ENCODE measurements at places on chromosomes 2 and 18.

- no peak for DNase-seq
Observed at GRCh38 chr2:169711751-169712509, 17.7 kb downstream of the PHOSPHO2 start.

GRCh38 chr18:24136967-24137373 lies 1.9 kb upstream of the CABYR start:
- no peak for DNase-seq

DNA sequence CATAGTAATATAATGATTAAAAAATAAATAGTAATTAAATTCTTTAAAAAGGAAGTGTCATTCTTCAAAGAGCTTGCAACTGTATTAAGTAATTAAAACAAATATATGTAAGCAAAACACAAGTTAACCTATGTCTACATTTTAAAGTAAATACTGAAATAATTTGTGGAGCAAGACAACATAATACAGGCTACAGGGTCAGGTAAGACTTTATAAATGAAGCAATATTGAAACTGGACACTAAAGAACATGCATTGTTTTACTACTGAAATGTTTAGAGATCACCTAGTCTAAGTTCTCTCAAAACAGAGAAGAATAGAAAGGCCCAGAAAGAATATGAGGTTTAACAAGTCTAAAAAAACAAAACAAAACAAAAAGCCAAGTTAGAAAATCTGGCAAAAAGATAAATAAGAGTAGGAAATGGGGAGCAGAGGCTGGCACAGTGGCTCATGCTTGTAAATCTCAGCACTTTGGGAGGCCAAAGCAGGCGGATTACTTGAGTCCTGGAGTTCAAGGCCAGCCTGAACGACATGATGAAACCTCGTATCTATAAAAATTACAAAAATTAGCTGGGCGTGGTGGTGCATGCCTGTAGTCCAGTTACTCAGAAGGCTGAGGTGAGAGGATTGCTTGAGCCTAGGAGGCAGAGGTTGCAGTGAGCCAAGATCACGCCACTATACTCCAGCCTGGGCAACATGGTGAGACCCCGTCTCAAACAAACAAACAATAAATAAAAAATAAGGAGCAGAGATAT lies 34.4 kb downstream of the VPS54 start:
- DNase-seq, result no peak

- DNase-seq, result no peak
Observed at GRCh38 chr2:13010283-13010682, 293.5 kb downstream of the TRIB2 start.

DNA sequence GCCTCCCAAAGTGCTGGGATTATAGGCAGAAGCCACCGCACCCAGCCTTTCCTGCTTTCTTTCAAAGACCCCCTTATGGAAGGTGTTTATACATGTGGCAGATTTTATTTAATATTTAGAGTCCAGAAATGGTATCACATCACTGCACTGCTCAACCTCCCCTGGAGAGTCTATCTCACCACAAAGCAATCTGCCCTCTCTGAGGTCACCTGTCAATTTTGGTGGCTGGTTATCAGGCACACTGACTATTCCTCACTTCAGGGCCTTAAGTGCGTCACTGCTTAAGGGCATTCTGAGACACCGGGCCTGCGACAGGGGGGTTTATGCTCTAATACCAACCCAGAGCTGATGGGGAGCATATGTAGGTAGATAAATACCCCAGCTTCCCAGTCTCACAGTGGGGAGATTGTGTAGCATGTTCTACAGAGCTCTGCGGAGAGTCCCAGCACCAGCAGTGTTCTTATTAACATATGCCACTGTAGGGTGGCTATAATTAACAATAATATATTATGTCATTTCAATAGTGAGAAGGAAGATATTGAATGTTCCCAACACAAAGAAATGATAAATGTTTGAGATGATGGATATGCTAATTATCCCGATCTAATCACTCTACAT lies 42.7 kb upstream of the ZDBF2 start:
- no peak for DNase-seq

- DNase-seq, result no peak
Observed at GRCh38 chr18:61957801-61958516, 65.2 kb upstream of the RNF152 start.

DNA sequence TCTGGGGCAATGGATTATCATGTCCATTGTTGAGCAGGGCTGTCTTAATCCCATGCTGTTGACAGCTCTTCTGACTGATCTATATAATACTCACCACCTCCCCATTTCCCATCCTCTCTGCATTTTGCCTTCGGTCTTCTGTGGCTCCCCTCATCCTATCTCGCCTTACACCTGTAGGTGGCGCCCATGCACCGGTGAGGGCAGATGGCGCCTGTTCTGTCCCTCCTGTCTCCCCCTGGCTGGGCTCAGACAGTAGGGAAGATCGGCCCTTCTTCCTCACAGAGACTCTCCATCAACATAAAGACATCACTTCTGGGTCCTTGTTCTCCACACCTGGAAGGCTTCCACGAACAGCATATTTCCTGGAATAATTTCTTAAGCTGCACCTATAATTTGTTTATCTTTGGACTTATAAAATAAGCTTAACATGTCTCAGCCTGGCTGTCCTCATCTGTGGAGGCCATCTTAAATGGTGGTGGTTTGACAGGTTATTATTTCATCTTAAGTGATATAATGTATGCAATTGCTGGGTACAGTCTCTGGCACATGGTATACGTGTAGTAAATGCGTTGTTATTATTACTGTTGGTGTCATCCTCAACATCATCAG lies 10.9 kb upstream of the CDH20 start:
- no peak for DNase-seq

- no peak for DNase-seq
Observed at GRCh38 chr2:167438206-167438605, 549.9 kb downstream of the XIRP2 start.

DNA sequence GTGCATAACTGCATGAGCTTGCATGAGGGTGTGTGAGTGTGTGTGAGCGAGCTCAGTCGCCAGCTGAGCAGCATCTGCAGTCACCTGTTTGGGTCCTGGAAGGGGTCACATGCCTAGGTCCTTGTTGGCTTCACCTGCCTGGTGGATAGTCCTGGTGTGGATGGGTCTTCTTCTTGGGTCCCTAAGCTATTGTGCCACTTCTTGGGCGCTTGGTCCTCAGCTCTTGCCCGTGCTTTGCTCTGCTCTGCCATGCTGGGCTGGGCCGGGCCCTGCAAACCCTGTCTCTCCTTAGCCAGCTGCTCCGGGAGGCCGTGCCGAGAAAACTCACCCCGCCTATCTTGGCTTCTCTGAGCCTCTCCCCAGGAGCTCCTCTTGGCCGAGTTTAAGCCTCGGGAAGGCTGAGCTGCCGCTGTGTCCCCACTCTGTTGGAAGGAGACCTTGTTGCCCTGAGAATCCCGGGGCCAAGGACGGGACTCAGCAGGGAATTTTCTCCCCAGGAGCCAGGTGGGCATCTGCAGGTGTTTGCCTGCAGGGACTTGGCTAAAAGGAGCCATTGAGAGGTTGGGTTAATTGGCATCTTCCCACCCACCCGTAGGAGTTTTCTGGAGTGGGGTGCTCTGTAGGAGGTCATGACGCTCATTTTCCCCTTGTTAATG lies 300.8 kb downstream of the NDUFA10 start:
- no peak for DNase-seq

DNA sequence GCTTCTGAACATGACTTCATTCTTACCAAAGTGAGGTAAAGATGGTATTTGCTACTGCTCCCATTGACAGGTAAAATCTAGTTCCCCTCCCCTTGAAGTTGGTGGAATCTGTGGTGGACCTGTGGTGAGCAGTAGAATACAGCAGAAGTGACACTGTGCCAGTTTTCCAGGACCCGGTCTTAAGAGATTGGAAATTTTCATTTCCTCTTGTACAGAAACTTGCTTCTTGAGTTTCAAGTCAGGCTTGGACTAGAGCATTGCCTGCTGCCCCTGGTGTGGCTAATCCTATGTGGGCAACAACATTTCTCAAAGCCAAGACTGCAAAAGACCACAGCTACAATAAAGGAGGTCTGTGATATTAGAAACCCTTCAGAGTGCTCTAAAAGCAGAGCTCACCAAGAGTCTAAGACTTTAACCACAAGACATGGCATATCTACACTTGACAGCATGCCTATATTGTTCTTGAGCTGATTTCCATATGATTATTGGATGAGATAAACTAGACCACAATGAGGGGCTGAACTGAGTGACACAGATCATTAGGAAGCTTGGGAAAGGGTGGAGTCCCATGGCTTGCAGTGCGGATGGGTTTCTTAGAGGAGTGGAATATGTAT lies 458.1 kb downstream of the BCL11A start:
- no peak for DNase-seq

DNA sequence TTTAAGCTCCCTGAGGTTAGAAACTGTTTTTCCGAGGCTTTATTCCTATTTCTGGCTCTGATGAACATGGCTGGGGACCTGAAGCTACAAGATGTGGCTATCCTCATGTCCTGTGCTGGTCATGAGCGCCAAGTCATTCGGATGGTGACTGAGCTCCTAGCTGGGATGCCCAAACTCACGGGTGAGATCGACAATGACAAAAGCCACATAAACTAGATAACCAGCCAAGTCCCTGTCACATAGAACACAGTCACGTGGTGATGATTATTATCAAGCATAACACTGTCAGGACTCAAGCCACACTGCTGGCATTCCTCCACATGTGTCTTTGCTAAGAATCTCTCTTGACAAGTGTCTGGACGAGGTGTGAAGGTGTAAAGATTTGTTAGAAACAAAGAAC lies 274.9 kb downstream of the CLIP4 start:
- DNase-seq, result no peak

GRCh38 chr2:205959521-205959920 lies 126.5 kb downstream of the INO80D start:
- no peak for DNase-seq
